ENCODE measurements at places on chromosomes 13 and 19. TPM values are rescaled to one million over a fixed set of nuclear protein-coding genes. Genes with fewer than 3 reads are reported as not detected.

ZIC2 gene
- not detected for total RNA-seq

SPACA4 gene
- total RNA-seq, result not detected

COX6B1 gene
- 194 TPM for total RNA-seq

RFC3 gene
- total RNA-seq, result 3.1 TPM

PGLYRP1 gene
- total RNA-seq, result not detected

DAND5 gene
- not detected for total RNA-seq

PSG3 gene
- total RNA-seq, result not detected

CLEC17A gene
- not detected for total RNA-seq

NEK5 gene
- under 0.01 TPM for total RNA-seq

ZNF324 gene
- 14.2 TPM for total RNA-seq
